ENCODE measurements at places on chromosomes 12 and 14. TPM values are rescaled to one million over a fixed set of nuclear protein-coding genes. Genes with fewer than 3 reads are reported as not detected.

GRCh38 chr14:98704441-98704840 lies 567.6 kb downstream of the BCL11B start:
- no peak for DNase-seq

Gene C14orf132
- 9.5 TPM for total RNA-seq

DNA sequence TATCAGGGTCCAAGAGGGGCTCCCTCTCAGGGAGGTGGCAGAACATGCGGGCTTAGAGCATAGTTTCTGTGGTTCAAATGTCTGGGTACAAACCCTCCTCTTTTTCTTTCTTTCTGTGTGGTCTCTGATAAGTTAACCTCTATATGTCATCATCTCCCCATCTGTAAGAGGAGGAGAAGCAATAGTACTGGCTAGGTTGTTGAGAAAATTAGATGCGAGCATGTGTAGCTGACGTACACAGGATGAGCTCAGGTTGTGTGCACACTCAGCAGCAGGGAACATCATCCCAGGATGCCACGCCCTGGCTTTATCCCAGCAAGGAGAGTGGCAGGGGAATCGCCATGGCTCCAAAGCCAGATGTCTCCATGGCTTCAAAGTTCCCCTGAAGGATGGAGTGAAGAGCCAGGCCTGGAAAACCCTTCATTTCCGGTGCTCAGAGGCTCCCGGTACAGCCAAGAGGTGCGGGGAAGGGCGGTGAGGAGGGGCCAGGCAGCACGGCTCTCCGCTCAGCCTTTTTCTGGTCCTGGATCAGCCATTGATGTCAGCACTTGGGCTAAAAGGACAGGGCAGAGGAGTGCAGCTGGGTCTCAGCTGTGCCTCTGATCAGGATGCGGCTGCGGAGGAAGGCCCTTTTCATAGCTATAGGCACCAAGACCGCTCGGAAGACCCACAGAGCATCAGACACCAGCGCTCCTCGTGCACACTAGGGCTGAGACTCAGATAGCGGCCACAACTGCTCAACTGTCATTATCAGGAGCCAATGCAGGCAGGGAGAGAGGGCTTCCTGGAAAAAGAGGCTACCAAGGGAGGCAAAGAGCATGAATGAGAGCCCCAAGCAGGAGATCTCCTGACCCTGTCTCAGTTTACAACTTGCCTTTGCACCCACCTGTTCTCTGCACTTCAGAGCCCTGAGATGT lies 41.5 kb downstream of the ARL6IP4 start:
- no peak for DNase-seq

- DNase-seq, result no peak
Measured at GRCh38 chr12:28987538-28988324, 161.3 kb upstream of the FAR2 start.

DNA sequence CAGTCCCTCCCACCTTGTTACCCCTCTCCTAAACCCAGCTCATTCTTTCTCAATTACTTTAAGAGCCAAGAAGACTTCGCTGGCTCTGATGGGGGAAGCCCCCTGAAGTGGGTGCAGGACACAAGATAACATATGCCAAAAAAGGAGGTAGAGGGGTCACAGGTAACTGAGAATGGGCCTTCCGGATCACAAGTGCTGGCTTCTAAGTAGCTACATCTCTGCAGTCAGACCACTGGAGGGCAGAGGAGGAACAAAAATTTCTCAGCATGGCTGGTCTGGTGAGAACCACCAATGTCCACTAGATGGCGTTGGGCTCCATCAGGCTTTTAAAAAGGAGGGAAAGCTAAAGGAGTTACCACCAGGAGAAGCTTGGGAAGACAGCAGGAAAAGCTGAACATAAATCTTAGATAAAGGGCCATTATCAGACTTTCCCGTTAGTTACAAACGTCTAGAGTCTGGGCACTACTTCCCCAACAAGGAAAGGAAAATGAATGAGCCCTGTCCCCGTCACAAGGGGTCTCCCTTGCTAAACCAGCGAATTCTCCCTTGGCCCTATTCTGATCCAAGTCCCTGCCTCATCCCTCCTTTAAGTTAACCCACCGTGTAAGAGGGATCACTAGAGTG lies 11.6 kb upstream of the CDH24 start:
- peak; percentile 85 for DNase-seq

DNA sequence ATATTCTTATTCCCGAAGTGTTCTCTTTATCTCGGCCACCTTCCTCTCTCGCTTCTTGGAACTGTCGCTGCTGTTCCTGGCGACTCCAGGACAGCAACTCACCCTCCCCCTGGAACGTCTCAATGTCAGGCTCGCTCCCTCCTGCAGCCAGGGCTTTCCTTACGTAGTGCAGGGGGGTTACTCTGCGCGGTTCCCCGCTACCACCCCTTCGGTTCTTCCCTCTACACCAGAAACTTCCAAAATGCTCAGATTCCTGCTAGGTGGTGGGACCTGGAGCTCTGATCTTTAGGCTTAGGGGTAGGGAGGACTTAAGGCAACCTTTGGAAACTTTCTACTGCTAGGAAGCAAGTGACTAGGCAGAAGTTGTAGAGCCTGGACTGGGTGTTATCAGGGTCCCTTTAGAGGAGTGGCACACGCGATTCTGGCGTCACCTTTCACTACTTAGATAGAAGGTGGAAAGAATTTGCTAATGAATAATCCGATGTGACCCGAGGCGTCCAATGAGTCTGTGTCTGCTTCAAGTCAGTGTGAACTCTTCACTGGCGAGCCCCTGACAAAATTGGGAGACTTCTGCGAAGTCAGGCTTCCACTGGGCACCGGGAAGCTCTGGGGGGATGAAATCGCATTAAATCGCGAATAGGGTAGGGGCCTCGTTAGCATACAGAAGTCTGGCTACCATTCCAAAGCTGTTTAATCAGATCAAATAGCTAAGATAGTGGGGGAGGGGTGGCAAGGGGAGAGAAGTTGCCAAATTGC lies 900 bp upstream of the DPF3 start:
- DNase-seq, result no peak

DNA sequence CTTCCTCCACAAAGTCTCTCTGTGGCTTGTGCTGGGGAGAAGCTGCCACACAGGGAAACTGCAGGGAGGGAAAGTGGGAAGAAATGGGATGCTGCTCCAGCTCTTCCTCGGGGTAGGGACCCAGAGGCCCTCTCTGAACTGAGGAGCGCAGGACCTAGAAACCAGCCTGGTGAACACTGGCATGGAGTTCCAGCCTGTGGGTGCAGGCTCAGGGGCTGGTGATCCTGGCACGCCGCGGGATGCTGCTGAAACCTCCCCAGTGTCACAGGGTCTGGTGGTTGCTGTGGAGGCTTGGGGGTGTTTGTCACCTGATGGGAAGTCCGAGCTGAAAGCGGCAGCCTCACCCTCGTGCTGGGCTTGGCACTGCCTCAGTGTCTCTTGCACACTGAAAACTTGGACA lies 5.2 kb upstream of the KRT75 start:
- DNase-seq, result no peak

DNA sequence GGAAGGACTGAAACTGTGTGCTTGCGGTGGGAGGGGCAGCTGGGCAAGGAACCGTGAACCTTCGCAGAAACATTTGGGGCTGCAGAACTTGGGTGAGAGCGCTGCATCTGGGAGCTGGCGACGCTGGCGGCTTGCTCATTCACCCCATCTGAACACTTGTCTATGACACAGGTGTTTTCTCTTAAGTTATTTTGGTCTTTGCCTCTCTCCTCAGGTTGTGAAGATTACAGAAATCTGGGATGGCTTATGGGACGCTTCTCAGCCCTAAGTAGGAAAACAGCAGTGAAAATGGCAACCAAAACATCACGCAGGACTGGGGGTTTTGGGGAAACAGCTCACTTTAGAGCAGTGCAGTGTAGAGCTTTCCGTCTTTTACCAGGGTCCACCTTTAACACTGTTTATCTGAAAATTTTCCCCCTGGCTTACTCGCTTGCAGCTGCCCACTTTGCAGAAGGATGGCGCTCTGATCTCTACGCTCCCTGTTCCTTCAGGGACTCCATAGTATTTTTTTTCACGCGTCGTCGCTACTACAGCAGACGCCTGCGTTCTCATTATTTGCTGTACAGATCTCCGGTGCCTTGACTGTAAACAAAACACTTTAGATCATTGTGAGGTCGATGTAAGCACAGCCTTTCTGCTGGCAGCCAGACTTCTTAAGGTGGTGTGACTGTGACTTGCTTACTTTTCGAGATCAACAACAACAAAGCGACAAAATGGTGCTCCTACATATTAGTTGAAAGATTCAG lies 2.7 kb upstream of the CDKN1B start:
- DNase-seq, result no peak

DNA sequence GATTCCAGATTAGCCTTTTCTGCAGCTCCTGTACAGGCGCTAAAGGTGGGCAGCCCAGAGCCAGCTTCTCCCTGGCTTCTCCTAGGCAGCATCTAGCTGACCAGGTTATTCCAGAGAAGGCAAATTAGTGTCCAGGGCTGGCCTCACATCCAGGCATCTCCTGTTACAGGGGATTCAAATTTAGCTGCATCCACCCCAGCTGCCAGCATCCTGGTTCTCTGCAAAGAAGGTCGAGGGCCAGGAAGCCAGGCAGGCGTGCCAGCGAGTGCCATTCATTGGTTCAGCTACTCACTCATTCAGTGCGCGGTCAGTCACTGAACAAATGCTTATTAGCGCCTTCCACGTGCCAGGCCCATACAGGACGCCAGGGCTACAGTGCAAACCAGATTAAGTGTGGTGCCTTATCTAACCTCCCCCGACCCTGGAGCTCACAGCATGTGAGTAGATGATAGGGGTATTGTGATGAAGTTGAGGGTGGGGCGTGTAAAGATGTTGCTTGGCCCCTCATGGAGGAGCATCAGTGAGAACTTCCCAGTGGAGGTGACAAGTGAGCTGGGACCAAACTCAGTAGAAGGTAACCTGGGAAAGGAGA lies 15.7 kb upstream of the FAM222A start:
- DNase-seq, result no peak

Gene LIN52
- total RNA-seq, result 7.2 TPM

Gene IAPP
- not detected for total RNA-seq

Gene MYBPC1
- not detected for total RNA-seq

Gene SOAT2
- 0.17 TPM for total RNA-seq

Gene GRIP1
- not detected for total RNA-seq

- no peak for DNase-seq
Measured at GRCh38 chr14:54767450-54767849, 135.2 kb downstream of the GCH1 start.

Gene NKX2-1
- total RNA-seq, result not detected

Gene CLEC6A
- not detected for total RNA-seq

DNA sequence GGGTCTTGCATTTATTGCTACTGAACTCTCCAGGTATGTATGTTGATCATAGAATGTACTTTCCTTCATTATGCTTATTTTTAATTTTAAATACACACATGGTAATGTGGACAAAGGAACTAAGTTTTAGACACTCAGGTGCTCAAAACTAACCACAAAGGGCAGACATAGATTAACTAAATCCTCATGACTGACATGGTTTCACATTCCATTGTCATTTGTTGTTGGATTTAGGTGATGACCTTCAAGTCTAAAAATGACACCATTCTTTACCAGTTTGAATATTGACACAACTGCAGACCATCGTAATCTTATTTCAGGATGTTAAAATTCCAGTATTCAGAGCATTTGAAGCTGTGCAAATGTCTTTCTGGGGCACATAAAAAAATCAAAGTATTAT lies 128.4 kb downstream of the BBS10 start:
- DNase-seq, result peak; percentile 19

DNA sequence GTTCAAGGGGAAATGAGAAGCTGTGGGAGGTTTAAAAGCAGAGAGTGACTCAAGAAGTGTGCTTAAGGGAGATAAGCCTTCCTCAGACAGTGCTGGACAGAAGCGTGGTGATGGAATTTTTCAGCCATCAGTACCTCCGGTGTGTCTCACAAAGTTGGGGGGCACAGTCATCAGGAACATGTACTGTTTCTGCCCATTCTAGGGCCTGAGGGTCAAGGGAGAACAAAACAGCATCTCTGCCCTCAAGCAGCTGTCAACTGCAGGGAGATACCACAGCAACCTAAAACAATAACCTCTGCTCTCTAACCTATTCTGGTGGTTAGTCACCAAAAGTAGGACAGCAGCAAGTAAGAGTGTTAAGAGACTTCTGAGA lies 2.0 kb upstream of the STON2 start:
- peak; percentile 36 for DNase-seq

DNA sequence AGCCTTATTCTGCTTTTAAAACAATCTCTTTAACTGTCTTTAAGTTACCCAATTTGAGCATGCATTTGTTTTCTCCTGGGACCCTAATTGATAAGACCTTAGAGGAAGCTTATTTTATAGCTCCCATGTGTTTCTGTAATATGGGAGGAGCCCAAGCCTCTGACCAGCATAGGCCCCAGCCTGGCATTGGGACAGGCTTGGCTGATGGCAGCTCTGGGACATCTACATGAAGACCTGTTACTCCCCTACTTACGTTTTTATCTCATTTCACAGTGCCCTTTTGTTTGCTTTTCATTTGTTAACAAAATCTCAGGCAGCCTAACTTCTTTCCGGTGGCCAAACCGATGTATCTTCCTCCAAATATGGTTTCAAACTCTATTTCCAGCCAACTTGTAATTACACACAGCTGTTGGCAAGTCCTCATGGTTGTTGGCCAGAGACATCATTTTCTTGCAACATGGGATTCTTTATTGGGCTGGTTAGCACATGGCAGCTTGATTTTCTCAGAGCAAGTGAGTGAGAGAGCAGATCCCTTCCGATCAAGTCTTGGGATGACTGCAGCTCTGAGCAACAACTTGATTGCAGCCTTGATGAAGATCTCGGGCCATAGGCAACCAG lies 1117.5 kb downstream of the AACS start:
- no peak for DNase-seq

Gene SYCP3
- total RNA-seq, result not detected

Gene PGF
- 2.2 TPM for total RNA-seq

Gene TGFB3
- total RNA-seq, result 2.1 TPM

DNA sequence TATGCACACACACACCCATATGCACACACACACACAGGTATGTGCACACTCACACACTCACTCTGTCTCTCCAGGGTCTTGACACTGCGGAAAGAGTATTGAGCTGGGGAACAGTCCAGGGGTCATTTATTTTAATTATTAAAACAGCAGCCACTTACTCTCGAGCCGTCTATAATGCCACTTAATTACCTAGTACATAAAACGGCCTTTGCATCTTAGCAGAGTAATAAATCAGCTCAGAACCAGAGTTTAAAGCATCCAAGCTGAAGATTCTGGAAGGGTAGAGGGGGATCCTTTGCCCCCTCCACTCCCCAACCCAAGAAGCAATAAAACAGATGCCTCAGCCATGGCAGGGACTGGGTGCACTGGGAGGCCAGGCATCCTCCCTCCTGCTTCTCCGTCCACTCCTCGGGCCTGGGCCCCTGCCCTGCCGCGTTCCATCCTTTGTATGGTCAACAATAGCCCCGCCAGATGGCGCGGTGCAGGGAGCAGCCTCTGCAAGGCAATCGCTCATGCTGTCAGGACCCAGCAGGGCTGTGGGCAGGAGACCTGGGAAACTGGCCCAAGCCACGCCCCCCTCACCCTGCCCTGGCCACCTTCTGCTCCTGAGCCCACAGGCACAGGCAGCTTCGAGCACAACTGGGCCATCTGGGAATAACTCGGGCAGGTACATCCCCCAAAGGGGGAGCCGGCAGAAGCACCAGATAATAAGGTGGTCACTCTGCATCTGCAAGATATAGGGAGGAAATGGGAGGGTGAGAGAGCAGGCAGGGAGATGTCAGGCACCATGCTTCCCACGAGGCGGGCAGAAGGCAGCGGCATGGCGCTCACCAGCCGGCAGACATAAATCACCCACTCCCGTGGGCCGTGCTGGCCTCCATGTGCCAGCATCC lies 40.9 kb downstream of the CCDC85C start:
- DNase-seq, result peak; percentile 89

Gene DPPA3
- not detected for total RNA-seq

GRCh38 chr12:51592034-51592705 lies 1.1 kb downstream of the SCN8A start:
- peak; percentile 33 for DNase-seq

- no peak for DNase-seq
Measured at GRCh38 chr12:56410768-56411167, 38.5 kb downstream of the TIMELESS start.

Gene GYS2
- total RNA-seq, result not detected
